ENCODE measurements at places on chromosomes 2 and 18.

- no peak for DNase-seq
These were observed 134.2 kb downstream of the DYSF start for GRCh38 chr2:71587509-71588073.

- DNase-seq = no peak
These were observed 144.8 kb downstream of the LDLRAD4 start for GRCh38 chr18:13363359-13363758.

- DNase-seq = no peak
These were observed 1132.2 kb downstream of the DPP10 start for GRCh38 chr2:115574667-115575066.

- DNase-seq = no peak
These were observed 35.5 kb upstream of the PROKR1 start for GRCh38 chr2:68607837-68608236.
